Vagina (tissue), 2 donors: ENCODE measurements at places on chromosomes 1 and 21. TPM values are rescaled to one million over a fixed set of nuclear protein-coding genes. Genes with fewer than 3 reads are reported as not detected.

LCE1D gene
- total RNA-seq, result not detected

CLCNKA gene
- 0.25 TPM for total RNA-seq

DNA sequence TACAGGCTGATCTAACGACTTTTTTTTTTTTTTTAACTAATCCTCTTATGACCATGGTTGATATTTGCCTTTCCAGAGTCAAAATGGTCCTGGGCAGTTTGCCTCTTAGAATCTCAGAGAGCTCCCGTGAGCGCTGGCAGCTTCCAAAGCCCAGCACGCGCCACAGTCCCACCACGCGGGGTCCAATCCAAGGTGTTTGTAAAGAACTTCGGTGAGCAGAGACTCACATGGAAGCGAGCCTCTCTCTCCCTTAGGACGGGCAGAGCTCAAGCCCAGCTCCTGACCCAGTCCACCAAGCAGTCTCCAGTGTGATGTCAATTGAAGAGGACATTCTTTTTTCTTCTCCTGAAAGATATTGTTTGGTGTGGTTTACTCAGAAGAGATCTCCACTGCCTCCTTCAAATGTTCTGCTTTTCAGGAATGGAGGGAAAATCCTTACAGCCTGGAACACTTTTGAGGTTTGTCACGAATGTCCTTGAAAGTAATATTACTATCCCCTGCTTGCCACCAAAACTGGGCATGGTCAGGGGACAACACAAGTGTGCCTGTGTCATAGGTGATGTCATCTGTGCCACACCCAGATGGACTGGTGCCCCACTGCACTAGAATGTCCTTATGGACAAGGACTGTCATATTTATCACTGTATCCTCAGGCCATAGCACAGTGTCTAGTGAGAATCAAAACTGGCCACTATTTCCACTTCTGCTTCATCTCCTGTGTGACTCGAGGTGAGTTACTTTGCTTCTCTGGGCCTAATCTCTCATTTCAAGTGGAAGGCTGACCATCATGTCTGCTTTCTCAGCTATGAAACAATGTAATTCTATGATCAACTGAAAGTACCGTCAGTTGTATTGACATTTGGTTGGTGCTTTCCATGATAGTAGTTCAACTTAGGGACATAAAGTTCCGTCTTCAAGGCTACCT lies 97.4 kb upstream of the EDEM3 start:
- no peak overlapping the region for H3K4me3 ChIP-seq
- no peaks in the 10 kb centered on the region for H3K27me3 ChIP-seq
- H3K36me3 ChIP-seq, result no peaks in the 10 kb centered on the region

ELK4 gene
- 24.1 TPM for total RNA-seq
